Activated CD4-positive, alpha-beta T cell treated with anti-CD3 and anti-CD28 coated beads, Interleukin-10, Interleukin-2, amounts not matched to agents 100 ng/mL and 50 ng/mL, durations not matched to agents 16 hours and 8 hours (primary cell): ENCODE measurements at places on chromosomes 12 and 14.
A peak's percentile ranks its signal among the peaks of the same experiment; 100 is the strongest.

DNA sequence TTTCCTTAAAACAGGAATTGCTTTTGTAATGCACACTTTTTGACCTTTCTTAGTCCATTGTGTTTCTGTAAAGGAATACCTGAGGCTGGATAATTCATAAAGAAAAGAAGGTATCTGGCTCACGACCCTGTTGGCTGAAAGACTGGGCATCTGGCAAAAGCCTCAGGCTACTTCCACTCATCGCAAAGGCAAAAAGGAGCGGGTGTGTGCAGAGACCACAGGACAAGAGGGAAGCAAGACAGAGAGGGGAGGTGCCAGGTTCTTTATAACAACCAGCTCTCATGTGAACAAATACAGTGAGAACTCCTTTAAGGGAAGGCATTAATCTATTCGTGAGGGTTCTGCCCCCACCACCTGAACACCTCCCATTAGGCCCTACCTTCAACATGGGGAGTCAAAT lies 182.1 kb downstream of the C12orf50 start:
- no peak for DNase-seq

DNA sequence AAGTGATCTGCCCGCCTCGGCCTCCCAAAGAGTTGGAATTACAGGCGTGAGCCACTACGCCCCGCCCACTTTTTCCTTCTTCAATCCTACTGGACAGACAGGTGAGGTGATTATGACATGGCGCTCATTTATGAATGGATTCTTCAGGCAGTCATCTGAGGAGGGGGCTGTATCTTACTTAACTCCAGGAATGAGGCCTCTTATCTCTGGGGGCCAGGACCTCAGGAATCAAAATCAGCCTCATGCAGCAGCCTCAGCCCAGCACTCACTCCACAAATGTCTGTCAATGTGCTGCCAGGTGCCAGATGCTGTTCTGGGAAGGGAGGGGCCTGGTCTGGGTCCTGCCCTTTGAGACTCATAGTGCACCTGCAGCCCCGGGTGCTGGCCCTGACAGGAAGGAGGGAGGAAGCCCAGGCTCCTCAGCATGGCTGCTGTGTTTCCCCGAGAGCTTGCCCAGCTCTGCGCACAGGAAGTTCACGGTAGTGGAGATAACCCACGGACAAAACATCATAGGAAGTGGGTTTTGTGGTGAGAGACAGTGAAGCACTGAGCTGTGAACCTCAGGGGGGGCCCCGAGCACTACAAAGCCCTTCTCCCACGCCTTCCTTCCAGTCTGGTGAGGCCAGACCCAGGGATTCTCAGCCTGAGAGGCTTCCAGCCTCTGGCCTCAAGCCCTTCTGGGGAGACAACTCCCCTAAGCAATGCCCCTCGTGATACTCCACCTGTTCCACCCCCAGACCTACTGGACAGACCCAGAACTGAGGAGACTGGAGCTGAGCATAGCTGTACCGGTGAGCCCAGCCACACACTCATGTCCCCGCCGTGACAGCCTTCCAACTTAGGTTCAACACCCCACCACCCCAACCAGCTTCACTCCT lies 22.3 kb downstream of the GALNT6 start:
- peak; percentile 96 for DNase-seq

GRCh38 chr12:124518051-124518932 lies 49.1 kb downstream of the NCOR2 start:
- DNase-seq, result no peak

GRCh38 chr12:57479376-57480115 lies at the start of gene ARHGAP9:
Gene ARHGAP9, minus strand, starts transcription at chr12:57479866. Its CDS starts 460 bp downstream, at chr12:57479406.
- peak; percentile 76 for DNase-seq

- no peak for DNase-seq
These were observed 501 bp upstream of the HSP90B1 start for GRCh38 chr12:103929784-103930033.

GRCh38 chr12:82047446-82047845 lies 288.3 kb upstream of the PPFIA2 start:
- DNase-seq, result no peak

DNA sequence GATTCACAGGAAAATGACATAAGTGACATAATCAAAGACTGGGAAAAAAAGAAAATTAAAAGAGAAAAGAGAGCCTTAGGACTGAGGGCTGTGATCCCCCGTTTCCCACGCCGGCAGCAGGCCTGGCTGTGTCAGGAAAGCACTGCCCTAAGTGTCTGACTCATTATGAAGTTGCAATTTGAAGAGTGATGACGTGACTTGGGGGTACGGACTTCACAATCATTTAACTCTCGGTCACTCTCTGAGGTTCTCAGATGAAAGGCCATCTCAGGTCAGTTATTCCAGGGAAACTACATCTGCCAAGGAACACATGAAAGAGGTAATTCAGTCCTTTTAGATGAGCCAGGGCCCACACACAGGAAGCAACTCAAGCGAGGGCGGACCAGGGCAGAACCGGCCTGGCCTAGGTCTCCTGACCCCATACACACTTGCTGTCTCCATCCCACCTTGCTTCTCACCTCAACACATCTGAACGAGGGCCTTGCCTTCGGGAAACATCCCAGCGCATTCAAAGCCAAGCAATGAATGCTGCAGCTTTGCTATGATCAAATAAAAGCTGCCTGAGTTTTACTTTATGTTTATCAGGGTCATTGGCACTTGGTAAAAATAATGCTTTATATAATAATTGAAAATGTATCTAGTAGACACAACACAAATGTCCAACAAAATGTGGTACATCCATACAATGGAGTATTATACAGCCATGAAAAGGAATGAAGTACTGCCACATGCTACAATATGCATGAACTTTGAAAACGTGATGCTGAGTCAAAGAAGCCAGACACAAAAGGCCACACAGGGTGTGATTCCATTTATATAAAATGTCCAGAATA lies 2.7 kb downstream of the SSH1 start:
- peak; percentile 67 for DNase-seq

GRCh38 chr14:86625637-86626036 lies 1095.7 kb downstream of the FLRT2 start:
- DNase-seq, result no peak

DNA sequence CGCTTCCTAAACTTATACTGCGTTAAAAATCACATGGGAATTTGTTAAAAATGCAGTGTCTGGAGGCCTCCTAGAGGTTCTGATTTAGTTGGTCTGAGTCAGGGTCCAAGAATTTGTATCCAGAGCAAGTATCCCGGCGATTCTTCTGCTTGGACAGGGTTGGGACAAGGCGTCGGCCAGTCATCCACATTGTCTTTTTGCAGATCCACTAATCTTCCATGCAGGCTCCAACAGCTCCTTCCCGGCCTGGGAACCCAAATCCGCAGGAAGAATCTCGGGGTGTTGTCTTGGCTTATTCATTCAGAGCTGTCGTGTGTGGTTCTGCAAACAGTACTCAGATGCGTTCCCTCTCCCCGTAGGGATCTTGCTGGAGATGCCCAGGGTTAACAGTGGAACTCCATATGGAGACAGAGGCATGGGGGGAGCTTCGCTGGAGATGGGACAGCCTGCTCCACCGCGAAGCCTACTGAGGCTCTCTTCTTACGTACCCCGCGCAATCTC lies 25.3 kb downstream of the GPRC5D start:
- no peak for DNase-seq

DNA sequence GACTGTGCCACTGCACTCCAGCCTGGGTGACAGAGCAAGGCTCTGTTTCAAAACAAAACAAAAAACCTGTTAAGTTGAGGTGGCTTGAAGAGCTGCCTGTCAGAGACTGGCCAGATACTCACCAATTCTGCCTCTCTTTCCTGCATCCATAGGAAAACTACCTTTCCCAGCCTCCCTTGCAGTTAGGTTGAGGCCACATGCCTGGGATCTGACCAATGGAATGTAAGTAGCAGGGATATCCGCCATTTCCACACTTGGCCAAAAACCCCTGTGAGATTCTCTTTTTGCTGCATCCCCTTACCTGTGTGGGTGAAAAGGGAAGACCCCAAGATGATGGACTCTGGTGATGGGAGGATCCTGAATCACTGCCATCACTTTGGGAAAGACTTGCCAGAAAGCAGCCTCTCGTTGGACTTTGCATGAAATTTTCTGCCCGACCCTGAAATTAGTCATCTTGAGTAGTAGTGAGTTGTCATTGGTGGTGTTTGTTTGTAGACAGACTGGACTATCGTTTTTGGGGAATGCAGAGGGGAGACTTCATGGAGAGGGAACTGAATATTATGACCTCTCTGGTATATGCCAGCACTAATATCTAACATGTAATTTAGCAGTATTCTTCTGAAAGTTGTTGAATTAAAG lies 14.0 kb downstream of the GPR68 start:
- peak; percentile 76 for DNase-seq

DNA sequence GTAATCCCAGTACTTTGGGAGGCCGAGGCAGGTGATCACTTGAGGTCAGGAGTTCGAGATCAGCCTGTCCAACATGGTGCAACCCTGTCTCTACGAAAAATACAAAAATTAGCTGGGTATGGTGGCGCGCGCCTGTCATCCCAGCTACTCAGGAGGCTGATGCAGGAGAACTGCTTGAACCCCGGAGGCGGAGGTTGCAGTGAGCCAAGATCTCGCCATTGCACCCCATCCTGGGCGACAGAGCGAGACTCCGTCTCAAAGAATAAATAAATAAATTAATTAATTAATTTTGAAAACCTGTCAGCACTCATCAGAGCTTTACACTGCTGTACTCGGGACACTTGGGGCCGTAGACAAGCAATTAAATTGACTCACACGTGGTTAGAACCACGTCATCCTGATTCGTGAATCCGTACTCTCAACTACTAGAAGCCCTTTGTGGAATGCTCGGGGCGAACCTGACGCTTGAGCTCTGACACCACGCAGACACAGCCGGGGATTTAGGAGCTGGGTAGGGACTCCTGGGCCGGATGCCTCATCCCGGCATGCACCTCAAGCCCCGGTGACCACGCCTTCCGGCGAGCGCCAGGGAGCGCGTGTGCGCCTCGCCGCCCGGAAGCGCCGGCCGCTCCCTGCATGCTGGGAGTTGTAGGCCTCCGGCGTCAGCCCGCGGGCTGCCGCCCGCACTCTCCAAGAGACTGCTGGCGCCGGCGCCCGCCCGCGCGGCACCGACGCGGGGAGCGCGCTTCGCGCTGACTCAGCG lies at the start of gene XPOT:
TSS of gene XPOT (plus strand) at position 686 of the 763 bp plus-strand sequence. CDS start 5,644 bp downstream, outside the sequence.
- peak; percentile 98 for DNase-seq

- DNase-seq, result no peak
These were observed 80.3 kb downstream of the PAPOLA start for GRCh38 chr14:96582411-96582961.

DNA sequence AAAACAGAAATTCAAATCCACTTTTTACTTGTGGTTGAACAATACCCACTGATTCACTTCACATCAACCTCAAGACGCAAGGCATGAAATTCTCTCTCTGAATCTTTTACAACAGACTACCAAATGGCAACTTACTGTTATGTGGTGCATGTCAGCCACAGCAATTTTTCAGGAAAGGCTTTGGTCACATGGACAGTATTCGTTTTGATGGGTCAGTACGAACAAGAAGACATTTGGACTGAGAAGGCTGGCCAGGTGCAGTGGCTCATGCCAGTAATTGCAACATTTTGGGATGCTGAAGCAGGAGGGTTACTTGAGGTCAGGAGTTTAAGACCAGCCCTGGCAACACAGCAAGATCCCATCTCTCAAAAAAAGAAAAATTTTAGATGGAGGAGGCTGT lies 144.0 kb downstream of the SEC23A start:
- no peak for DNase-seq

DNA sequence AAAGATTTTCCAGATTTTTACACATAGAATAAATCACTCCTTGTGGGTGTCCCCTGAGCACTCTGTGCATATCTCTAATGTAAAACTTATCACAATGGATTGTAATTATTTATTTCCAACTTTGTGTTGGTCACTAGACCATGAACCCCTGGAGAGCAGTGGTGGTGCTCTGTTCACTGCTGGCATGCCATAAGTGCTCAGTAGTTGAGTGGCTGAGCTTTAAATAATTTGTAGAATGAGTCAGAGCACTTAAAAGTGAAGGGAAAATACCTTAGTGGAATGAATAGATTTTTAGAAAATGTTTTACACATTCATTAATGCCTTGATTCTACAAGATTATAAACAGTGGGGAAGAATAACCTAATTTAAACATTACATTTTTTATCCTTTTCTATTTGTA lies 6.3 kb downstream of the MGAT4C start:
- DNase-seq, result no peak

GRCh38 chr12:120421701-120422100 lies 16.2 kb upstream of the COX6A1 start:
- DNase-seq, result no peak

- no peak for DNase-seq
These were observed 507.4 kb upstream of the TBX3 start for GRCh38 chr12:115191342-115191741.

GRCh38 chr14:71600309-71600708 lies 331.9 kb upstream of the RGS6 start:
- no peak for DNase-seq

DNA sequence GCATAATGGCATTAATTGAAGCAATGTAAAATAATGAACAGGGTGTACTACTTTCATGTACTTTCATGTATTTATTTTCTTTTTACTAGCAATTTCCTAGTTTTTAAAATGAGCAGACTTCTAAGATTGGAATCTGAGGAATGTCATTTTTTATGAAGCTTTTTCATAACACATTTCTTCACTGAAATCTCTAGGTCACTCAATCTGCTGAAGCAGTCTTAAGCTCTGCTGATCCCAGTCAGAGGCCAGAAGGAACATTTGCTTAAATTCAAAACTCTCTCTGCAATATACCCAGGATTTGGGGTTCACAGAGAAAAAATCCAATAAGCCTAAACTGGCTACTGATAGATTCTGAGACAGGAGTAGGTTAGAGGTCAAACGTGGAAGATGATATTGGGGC lies 73.6 kb upstream of the CNTN1 start:
- no peak for DNase-seq

GRCh38 chr14:95468448-95469133 lies 47.9 kb downstream of the SYNE3 start:
- DNase-seq, result no peak

GRCh38 chr12:71397433-71397954 lies 42.1 kb upstream of the LGR5 start:
- no peak for DNase-seq

GRCh38 chr12:99140017-99140720 lies 495.1 kb downstream of the APAF1 start:
- no peak for DNase-seq

DNA sequence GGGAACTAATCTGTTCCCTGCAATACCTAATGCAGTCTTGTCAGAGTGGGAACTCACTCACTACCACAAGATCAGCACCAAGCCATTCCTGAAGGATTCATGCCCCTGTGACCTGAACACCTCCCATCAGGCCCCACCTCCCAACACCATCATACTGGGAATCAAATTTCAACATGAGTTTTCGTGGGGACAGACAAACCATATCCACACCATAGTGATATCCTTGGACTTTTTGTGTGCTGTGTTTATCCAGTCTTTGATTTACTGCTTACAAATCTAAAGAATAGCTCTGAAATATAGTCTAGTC lies 243.5 kb downstream of the FBXL14 start:
- no peak for DNase-seq

- DNase-seq, result no peak
These were observed 24.2 kb downstream of the TRHDE start for GRCh38 chr12:72296389-72296788.

GRCh38 chr12:128801879-128802391 lies 21.8 kb downstream of the SLC15A4 start:
- no peak for DNase-seq
